ENCODE measurements at places on chromosomes 4 and X.
A peak's percentile ranks its signal among the peaks of the same experiment; 100 is the strongest.

DNA sequence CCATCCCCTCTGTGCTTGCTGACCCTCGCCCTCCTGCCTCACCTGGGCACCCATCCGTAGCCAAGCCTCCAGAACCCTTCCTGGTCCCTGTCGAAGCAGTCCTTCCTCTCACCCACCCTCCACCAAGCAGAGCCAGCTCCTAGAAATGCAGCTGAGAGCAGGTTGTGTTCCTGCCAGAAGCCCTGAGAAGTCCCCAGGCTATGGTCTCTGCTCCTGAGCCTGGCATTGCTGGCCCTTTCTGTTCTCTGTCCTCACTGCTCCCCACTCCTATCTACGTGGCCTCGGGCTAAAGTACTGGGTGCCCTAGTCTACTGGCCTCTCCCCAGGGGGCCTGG, 2.1 kb upstream of the CPZ start:
- DNase-seq: peak; percentile 23

DNA sequence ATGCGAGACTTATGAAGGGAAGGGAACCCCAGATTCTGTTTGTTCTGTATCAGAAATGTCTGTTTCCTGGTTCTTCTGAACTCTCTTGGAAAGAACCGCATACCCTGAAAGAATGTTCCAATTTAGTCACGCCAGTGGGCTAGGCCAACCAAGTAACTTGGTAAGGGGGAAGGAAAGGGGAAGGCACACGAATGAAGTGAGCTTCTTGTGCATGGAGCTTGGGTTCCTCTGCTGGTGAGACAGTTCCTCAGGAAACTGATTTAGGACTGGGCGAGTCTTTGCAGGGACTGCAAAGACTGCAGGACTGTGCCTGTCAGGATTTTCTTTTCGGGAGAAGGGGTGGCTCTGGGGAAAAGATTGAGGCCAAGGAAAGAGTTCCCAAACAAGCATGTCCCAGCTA, 35.6 kb downstream of the FRMPD3 start:
- no peak for DNase-seq

DNA sequence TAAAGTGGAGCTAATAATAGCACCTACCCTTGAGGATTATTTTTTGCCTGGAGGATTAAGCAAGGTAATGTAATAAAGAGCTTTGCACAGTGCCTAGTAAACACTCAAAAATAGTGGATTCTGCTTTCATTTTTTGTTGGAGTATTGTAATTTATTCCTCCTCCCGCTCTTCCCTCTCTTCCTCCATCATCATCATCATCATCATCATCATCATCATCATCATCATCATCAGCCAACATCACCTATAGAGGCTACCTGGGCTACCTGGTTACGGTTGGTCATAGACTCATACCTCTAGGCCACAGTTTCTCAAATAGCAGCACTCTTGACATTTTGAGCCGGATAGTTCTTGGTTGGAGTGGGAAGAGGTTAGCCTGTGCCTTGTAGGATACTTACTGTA, 126.9 kb upstream of the TEX13A start:
- DNase-seq: no peak

DNA sequence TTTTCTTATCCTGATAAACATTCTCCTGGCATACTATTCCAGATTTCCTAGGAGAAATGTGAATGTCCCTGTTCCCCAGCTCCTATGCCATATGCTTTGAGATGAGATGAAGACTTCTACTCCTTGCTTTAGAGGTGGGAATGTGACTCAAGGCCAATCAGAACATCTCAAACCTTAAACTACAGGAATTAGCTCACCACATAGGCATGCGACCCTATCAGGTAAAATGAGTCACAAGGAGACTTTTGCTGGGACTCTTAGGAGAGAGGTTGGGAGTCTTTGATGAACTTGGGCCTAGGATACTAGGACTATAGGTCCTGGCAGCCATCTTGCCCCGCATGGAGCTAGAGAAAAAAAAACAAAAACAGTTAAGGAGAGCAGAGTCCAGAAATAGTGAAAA, 5.8 kb upstream of the USO1 start:
- DNase-seq: no peak

GRCh38 chr4:109156356-109156755, 146.1 kb downstream of the COL25A1 start:
- no peak for DNase-seq

- DNase-seq: no peak
Measured at GRCh38 chrX:19912-20571, 261.1 kb upstream of the PLCXD1 start.

DNA sequence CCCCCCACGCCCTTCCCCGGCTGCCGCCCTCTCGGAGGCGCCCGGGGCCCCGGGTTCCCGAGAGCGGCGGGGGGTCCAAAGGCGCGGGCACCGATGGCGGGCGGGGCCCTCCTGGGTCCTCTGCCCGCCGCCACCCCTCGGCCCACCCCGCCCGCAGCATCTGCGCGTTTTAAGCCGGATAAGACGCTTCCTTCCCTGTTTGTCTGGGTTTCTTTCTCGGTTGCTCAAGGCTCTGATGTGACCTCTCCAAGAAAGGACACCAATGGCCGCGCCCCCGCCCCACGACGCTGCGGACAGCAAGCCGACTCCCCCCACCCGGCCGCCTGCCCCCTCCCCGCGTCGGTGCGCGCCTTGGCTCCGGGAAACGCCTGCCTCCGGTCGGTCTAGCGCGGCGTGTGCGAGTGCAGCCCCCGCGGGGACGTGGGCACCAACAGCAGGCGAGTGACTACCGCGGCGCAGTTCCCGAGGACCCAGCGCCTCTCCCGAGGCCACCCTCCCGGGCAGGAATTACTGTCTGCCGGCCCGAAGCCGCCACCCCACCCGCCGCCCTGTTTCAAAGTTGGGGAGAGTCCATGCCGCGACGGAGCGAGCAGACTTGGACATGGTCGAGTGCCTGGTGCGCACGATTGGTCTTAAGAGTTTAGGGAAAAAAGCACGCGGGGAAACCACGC, 21.1 kb upstream of the HMX1 start:
- DNase-seq: no peak

- DNase-seq: no peak
Measured at GRCh38 chr4:41346306-41347061, 89.8 kb downstream of the UCHL1 start.

- DNase-seq: no peak
Measured at GRCh38 chr4:88791274-88791673, 93.6 kb upstream of the NAP1L5 start.

GRCh38 chr4:78722878-78723277, 53.3 kb upstream of the BMP2K start:
- DNase-seq: no peak

GRCh38 chr4:173346074-173346473, 11.9 kb upstream of the HMGB2 start:
- no peak for DNase-seq

DNA sequence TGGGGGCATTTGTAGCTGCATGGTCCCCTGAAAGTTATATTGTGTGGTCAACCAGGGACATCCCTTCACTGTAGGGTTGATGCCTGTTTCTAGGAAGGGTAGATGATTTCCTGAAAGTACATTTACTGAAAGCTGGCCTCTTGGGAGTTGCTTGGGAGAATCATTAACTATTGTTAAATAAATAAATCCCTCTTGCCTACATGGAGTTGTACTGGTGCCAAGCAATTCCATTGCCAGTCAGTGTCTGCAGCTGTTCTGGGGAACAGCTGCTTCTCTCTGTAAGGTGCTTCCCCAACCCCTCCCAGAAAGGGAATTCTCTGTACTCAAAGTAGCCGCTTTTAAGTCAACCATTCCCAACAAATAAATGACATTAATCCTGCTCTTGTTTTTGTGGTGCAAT, 51.1 kb downstream of the C4orf51 start:
- DNase-seq: peak; percentile 12

DNA sequence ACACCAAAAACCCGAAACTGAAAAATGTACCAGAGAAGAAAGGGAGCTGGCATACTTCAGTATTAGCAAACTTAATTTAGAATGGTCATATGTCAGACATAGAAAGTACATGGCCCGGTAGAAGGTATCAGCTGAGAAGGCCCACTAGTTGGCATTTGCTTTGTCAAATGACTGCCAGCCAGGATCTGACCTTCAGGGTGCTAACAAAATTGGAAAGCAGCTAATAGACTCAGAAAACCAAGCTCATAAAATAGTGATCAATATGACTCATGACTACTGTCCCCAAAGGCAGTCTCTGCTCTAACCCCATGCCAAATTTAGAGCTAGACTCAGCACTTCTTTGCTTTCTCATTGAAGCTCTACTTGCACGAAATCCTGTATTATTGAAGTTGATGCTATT, 342.7 kb downstream of the PDGFC start:
- no peak for DNase-seq
